Smooth muscle cell of the brain vasculature (primary cell): ENCODE measurements at places on chromosomes 2 and 18.

- peak; percentile 24 for DNase-seq
These were observed 104.7 kb upstream of the MYO3B start for GRCh38 chr2:170073288-170073687.

DNA sequence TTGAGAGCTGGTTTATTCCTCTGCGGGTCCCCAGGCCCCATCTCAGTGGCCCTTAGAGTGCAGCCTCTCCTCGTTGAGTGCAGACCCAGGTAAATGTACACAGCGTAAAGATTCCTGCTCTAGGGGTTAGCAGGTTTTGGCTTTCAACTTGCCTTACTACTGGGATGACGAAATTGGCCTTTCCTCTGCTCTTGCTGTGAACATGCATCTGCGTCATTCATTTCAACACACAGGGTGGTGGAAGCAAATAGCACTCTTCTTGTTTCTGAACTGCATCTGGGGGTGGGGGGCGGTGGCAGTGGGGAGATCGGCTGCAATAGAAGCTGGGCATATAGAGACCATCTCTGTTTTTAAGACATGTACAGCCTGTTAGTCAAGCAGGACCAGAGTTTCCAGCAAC is 16.5 kb upstream of the SLC16A14 start:
- no peak for DNase-seq

DNA sequence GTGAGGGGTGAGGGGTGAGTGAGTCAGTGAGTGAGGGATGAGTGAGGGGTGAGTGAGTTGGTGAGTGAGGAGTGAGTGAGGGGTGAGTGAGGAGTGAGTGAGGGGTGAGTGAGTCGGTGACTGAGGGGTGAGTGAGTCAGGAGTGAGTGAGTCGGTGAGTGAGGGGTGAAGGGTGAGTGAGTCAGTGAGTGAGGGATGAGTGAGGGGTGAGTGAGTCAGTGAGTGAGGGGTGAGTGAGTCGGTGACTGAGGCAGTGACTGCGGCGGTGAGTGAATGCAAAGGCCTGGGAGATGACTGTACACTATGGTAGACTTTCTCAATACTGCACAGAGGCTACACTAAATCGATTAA is 16.6 kb downstream of the THAP4 start:
- DNase-seq, result no peak

DNA sequence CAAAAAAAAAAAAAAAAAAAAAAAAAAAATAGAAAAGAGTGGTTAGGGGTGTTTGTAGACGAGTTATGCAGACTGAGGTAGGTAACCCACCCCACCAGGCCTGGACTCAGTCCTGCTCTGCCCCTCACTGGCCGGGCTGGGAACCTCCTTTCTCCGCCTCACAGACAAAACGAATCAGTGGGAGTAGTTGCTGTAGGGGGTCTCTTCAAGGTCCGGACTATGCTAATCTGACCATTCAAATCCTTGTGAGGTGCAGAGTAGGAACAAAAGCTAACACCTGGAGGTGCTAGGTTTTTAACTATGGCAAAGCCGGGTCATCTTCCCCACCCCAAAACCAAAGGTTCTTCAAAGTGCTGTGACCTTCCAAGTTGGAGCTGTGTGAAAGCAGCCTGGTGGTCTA is 223.7 kb downstream of the SLC4A3 start:
- DNase-seq, result no peak

GRCh38 chr2:120805011-120805410 is 69.3 kb downstream of the GLI2 start:
- no peak for DNase-seq

GRCh38 chr2:148022351-148022750 is 1.5 kb downstream of the MBD5 start:
- DNase-seq, result no peak

- no peak for DNase-seq
These were observed 971.3 kb upstream of the FAM98A start for GRCh38 chr2:34570266-34570872.

DNA sequence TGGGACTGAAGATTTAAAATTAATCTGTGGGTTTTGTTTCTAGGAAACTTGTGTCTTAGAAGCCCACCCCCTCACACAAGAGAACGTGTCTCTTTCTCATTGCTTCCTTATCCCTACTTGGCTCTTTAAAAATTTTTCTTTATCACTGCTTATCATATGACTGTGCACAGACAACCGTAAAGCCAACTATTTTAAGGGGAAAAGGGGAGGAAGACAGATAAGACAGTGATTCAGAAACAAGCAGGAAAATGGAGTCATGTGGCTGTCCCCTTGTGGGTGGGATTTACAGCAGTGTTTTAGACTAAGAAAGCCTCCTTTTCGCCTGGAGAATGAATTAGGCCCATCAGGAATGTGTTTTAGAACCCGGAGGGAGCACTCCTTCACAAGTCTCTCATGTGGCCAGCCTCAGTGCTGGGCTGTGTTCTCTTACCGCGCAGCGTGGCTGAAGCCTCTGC is 17.6 kb downstream of the PRKCE start:
- no peak for DNase-seq

- no peak for DNase-seq
These were observed 91.8 kb downstream of the CABLES1 start for GRCh38 chr18:23226930-23227725.

- DNase-seq, result no peak
These were observed 4.8 kb downstream of the DHRS9 start for GRCh38 chr2:169073963-169074751.

DNA sequence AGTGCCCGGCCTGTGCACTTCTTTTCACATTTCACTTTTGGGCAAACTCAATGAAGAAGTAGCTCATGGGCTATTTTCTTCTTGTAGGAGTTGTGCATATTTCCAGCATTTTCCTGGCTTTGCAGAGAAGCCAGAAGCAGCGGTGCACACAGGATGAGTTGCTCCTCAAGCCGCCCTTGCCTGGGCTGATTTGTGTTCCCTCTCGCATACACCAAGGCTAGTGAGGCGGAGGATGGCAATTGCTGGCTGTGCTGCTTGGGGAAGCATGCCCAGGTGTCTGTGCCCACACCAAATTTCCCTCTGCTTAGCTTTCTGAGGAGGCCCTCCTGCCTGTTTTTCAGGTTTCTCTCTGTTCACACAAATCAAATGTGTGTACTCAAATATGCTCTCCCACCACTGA is 85.4 kb upstream of the TMEM200C start:
- no peak for DNase-seq

DNA sequence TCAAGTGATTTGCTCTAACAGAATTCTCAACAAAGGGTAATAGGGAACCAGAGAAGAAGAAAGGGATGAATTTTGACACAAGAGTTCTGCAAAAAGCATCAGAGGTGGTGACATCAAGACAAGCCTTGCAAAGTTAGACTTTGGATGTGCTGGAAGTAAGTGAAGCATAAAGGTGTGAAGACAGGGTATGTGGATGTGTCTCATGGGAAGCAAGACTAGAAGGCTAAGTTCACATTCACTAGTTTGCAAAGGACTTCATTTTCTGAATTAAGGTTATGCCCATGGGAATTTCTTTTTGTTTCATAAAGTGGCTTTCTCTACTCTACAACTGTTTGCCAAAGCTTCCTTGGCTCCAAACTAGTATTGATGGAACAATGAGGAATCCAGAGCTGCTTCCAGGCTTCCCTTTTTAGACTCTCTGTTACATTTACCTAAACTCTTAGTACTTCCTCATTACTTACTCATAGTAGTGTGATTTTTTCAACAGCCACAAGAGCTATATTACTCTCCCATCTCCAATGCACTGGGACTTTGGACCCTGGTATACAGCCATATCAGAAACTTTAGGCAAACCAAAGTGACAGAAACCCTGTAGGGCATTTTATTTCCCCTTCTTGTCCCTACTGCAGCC is 21.1 kb upstream of the IHH start:
- DNase-seq, result no peak

GRCh38 chr18:12304351-12305210 is 3.5 kb upstream of the TUBB6 start:
- no peak for DNase-seq

DNA sequence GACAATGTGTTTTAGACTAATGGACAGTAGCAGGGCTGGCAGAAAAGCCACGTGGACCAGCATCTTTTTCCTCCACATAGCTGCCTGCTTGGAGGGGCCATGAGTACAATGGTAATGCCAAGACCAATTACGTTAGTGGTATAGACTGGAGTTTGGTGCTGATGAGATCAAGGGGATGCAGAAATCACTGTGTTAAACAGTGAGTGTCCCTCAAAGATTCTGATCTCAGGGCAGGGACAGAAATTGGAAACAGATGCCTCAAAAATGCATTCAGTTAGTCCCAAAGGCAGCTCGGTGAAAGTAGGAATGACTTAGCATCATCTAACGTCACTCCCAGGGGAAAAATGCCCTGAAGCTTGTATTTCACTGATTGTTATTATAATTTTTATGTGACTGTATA is 72.4 kb downstream of the SLC16A14 start:
- DNase-seq, result no peak

GRCh38 chr2:183359867-183360266 is 235.6 kb downstream of the NUP35 start:
- DNase-seq, result peak; percentile 12

- no peak for DNase-seq
These were observed 273.1 kb downstream of the PHLPP1 start for GRCh38 chr18:62988471-62988870.

GRCh38 chr2:56475191-56475590 is 291.4 kb downstream of the CCDC85A start:
- no peak for DNase-seq

- no peak for DNase-seq
These were observed 382.1 kb downstream of the OSR1 start for GRCh38 chr2:18976168-18976961.

- no peak for DNase-seq
These were observed 32.1 kb downstream of the HK2 start for GRCh38 chr2:74865770-74866674.

GRCh38 chr2:173854840-173855239 is 110.3 kb downstream of the SP3 start:
- DNase-seq, result no peak

DNA sequence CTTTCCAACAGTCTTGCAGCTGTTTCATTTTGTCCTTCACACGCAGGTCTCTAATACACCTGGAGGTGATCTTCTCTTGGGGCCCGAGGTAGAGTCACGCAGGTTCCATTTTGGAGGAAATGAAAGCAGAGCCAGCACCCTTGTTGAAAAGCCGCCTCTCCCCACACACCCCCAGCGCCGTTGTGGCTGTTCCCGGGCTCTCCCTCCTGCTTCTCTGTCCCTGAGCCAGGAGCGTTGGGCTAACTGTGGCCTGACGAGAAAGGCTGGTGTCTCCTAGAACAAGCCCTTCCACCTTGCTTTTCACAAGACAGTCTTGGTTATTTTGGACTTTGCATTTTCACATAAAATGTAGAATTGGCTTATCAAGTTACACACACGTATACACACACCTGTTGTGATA is 16.3 kb downstream of the SNED1 start:
- DNase-seq, result no peak

- peak; percentile 37 for DNase-seq
These were observed 48.4 kb upstream of the CYTIP start for GRCh38 chr2:157492189-157492773.

GRCh38 chr2:8501061-8501720 is 180.7 kb upstream of the ID2 start:
- DNase-seq, result no peak

DNA sequence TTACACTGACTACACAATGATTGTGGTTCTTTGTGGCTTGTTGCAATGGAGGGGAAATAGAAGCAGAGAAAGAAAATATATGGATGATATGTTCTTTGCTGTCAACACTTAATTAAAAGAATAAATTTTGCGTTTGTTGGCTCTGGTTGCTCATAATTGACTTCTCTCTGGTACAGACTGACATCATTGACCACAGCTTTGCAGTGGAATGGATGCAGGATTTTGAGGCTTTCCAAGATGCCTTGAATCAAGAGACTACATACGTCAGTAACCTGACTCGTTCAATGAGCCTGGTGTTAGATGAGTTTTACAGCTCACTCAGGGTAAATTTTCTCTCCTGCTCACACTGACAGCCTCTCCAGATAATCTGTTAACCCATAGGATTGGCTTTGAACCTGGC is 9.9 kb downstream of the GPN1 start:
- no peak for DNase-seq

GRCh38 chr2:174761837-174762236 is 2.4 kb downstream of the CHRNA1 start:
- DNase-seq, result no peak

- DNase-seq, result no peak
These were observed 162.1 kb downstream of the CD8B2 start for GRCh38 chr2:106649306-106649705.

- DNase-seq, result no peak
These were observed 672.7 kb downstream of the ZEB2 start for GRCh38 chr2:143847257-143847656.

DNA sequence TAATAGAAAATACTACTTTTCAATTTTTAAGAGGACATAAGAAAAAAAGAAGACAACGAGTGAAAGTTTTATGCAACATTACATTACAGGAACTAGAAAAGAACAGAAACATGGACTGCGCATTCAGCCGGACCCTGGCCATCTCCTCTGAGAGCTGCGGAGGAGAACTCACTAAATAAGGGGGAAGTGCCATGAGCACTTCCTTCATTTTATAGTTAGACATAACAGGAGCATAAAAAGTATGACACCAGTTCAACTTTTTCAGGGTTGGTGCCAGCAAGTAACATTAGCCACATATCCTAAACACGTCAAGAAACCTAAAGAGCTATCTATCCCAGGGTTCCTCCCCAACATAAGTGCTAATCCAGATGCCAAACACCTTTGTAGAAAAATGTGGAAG is 78.0 kb upstream of the SERTAD2 start:
- DNase-seq, result no peak

DNA sequence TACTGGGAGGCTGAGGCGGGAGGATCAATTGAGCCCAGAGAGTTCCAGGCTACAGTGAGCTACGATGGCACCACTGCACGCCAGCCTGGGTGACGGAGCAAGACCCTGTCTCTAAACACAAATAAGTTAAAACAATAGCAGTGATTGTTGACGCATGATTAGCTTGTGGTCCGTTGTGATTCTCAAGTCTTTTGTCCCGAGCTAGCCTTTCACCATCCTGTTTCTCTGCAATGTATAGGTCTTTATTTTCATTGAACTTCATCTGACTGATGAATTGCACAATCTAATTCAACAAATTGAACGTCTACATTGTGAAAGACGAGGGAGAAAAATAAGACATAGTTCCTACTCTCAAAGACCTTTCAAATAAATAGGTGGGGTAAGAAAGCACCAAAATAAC is 8.8 kb upstream of the FZD7 start:
- no peak for DNase-seq

DNA sequence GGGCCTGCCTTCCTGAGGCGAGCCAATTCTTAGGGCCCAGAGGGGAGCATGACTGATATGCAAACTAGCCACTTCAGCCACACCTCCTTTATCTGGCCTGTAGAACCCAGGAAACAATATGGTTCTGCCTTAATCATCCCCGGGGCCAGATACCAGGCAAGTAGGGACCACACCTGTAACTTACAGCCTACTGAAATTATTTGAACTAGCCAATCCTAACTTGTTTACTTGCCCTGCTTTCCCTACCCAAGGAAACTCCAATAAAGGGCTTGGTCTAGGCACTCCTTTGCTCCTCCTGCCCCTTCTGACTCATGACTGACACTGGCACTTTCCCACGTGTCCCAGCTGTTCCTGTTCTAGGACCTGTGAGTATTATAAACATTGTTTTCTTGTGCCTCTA is 57.6 kb downstream of the MYOM1 start:
- no peak for DNase-seq
